Stimulated activated CD8-positive, alpha-beta memory T cell treated with anti-CD3 and anti-CD28 coated beads, Interleukin-15, amount 100 ng/mL, for 48 hours (primary cell): ENCODE measurements at places on chromosomes 11 and 22.

DNA sequence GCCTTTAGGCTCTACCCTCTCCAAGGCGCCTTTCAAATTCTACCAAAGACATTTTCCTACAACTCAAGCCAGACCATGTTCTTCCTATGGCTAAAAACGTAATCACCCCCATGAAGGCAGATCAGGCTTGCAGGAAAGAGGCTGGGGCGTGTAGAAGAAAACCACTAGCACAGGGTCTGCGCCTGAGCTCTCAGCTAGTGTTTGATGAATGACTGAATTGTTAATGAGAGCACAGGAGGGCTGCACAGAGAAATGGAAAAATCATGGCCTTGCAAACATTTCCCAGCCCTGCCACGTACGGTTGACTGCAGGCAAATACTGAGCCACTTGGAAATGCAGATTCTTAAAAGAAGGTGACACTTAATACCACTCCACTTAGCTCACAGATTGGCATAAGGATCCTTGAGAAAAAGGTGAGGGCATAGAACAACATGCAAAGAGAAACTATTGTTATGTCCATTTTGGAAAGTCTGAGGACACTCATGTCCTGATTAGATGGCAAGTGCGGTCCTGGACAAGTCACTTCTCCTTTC, 148.6 kb downstream of the NXPE2 start:
- DNase-seq, result no peak

GRCh38 chr11:60098508-60098907, 10.0 kb downstream of the MS4A2 start:
- DNase-seq, result no peak

DNA sequence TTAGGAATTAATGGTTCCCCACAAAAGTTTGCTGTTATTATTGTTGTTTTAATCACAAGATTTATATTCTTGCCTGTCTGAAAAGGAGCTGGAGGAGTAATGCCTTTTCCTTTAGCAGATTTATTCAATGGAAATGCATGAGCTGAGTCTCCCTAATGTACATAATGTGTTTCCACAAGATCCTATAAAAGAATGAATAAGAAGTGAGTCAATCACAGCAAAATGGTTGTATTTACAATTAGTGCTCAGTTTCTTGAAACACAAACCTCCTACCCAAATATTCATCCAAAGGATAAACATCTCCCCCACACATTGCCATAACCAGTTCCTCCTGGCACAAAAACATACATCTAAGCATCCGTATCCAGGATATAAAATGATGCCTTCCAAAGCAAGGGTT, 33.3 kb downstream of the ME3 start:
- no peak for DNase-seq

GRCh38 chr22:46578824-46579561, 41.2 kb upstream of the GRAMD4 start:
- DNase-seq, result no peak

DNA sequence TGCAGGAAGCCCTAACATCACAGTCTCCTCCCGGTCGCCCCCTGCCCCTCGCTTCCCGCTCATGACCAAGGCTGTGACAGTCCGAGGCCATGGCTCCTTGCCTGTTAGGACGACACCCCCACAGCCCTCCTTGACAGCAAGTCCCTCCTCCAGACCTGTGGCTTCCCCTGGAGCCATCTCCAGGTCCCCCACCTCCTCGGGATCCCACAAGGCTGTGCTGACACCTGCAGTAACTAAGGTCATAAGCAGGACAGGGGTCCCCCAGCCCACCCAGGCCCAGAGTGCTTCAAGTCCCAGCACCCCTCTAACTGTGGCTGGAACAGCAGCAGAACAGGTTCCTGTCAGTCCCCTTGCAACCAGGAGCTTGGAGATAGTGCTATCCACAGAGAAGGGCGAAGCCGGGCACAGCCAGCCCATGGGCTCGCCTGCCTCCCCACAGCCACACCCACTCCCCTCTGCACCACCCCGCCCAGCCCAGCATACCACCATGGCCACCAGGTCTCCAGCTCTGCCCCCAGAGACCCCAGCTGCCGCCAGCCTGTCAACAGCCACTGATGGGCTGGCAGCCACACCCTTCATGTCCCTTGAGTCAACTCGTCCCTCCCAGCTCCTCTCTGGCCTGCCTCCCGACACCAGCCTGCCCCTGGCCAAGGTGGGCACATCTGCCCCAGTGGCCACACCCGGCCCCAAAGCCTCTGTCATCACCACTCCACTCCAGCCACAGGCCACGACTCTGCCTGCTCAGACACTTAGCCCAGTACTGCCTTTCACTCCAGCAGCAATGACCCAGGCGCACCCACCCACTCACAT, 63.2 kb downstream of the OTOG start:
- no peak for DNase-seq

- DNase-seq, result no peak
Observed at GRCh38 chr11:115939731-115940421, 435.7 kb upstream of the CADM1 start.

- no peak for DNase-seq
Observed at GRCh38 chr11:128737704-128738103, 43.8 kb downstream of the FLI1 start.

DNA sequence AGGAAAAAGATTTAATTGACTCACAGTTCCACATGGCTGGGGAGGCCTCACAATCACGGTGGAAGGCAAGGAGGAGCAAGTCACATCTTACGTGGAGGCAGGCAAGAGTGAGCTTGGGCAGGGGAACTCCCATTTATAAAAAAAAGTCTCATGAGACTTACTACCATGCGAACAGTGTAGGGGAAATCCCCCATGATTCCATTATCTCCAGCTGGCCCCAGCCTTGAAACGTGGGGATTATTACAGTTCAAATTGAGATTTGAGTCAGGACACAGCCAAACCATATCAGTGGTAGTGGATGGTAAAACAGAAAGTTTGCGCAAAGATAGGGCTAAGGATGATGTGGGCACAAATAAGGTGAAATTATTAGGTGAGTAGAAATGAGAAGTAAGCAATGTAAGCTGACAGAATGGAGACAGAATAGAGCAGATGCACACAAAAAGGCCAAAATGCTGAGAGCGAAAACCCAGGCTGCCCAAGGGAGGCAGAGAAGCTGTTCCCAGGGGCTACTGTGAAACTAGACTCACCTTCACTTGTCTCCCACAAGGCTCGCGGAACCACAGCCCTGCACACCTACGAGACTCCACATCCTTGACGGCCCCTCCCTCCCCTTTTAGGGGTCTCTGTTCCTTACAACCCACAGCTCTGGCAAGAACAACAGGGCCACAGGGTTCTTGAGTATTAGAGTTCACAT, 377.6 kb downstream of the CADM1 start:
- DNase-seq, result no peak

GRCh38 chr11:76770642-76771445, 12.3 kb upstream of the TSKU start:
- DNase-seq, result no peak

GRCh38 chr22:41222846-41223507, 17.8 kb downstream of the CHADL start:
- DNase-seq, result no peak

DNA sequence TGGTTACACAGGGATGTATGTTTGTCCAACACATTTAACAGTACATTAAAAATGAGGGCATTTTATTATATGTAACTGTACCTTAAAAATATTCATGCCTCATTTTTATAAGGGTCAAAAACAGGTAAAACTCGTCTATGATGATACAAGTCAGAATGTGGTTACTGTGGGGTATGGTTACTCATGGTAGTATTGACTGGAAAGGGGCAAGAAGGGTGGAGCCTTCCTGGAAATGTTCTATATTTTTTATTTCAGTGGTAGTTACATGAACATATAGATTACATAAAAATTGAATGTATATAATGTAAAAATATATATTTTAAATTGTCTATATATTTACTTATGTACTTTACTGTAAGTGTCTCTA, 99.8 kb downstream of the STIM1 start:
- no peak for DNase-seq

DNA sequence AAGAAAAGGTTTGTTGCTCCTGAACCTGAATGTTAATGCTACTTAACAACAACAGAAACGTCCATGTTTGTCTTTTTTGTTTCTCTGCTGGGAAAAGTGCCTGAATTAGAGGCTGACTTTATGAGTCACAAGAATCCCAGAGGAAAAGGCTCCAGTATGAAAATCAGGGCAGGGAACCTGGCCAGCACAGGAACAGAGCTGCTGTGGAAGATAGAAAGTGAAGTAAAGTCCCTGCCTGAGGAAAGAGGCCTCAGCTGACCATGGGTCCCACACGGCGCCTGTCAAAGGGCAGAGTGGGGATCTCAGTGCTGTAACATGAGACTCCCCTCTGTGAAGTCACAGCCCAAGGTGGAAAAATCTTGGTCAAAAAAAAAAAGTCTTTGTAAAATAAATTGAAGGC, 632.3 kb upstream of the CCDC90B start:
- DNase-seq, result no peak

GRCh38 chr11:69648679-69649575, 8.0 kb downstream of the CCND1 start:
- DNase-seq, result no peak

- DNase-seq, result no peak
Observed at GRCh38 chr11:68322052-68322430, 9.7 kb downstream of the LRP5 start.

- DNase-seq, result peak; percentile 25
Observed at GRCh38 chr11:131668500-131669400, 298.3 kb downstream of the NTM start.

- DNase-seq, result no peak
Observed at GRCh38 chr11:62865635-62866034, 15.1 kb upstream of the SLC3A2 start.

- DNase-seq, result no peak
Observed at GRCh38 chr11:66789097-66789890, 53.9 kb upstream of the RCE1 start.
